Motor neuron (in vitro differentiated cells): ENCODE measurements at places on chromosomes 16 and 17.

GRCh38 chr16:84396537-84397008, 28.2 kb downstream of the ATP2C2 start:
- no peak for ATAC-seq

DNA sequence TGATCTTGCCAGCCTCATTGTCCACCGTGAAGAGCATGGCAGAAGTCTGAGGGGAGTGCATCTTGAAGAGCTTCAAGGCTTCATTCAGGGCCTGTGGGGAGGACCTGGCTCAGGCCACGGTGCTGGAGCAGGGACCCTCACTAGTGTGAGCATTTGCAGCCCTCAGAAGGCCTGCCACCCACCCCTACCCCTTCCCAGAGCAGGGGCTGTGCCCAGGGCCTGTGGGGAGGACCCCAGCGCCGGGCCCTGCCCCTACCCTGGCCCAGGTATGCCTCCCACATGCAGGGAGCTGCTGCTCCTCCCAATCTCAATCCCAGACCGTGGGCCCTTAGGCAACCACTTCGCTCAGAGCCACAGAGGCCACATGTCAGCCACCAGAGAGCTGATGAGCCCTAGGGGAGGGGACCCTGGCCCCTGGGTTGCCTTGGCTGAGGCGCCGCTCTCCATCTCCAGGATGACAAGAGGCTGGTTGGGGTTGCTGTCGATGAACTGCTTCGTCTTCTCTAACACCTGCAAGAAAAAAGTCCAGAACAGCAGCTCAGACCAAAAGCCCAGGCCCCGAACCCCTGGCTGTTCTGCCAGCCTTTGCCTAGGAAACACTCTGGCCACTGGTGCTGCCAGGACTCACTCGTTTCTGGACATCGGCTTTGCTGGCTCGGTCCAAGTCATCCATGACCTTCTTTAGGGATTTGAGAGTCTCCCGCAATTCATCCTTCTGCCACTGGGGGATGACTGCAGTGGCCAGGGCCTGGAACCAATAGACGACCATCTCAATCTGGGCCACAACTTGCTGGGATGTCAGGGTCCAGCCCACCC, 1.8 kb upstream of the EXOSC6 start:
- ATAC-seq, result no peak

- ATAC-seq, result peak; percentile 68
These were observed 22.9 kb upstream of the CORO6 start for GRCh38 chr17:29645515-29646051.

DNA sequence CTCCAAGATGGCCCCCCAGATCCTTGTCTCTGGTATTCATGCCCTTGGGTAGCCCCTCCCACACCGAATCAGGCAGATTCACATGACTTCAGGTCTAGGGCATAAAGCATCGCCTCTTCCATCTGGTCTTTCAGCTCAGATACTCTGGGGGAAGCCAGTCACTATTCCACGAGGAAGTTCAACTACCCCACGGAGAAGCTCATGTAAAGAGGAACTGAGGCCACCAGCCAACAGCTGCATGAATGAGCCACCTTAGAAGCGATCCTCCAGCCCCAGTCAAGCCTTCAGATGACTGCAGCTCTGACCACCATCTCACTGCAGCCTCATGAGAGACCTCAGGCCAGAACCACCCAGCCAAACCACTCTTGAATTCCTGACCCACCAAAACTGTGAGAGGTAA, 54.1 kb downstream of the SOCS3 start:
- no peak for ATAC-seq

- no peak for ATAC-seq
These were observed 4.1 kb downstream of the RNF167 start for GRCh38 chr17:4944163-4944553.

DNA sequence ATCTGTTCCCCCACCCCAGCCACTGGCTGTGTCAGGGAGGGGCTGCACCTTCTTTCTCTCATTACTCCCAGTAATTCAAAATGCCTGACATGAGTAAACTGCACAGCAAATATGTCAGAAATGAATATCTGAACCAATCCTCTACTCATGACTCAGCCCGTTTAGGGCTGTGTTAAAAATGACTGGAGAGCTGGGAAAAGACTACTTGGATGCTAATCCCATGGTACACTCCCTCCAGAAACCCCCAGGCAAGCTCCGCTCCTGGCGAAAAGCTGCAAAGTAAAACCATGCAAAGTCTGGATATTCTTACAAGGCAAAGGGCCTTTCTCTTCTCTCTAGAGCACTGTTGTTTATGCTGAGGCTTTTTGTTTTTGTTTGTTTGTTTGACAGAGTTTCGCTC, 448.1 kb upstream of the DYNLRB2 start:
- peak; percentile 99 for ATAC-seq

DNA sequence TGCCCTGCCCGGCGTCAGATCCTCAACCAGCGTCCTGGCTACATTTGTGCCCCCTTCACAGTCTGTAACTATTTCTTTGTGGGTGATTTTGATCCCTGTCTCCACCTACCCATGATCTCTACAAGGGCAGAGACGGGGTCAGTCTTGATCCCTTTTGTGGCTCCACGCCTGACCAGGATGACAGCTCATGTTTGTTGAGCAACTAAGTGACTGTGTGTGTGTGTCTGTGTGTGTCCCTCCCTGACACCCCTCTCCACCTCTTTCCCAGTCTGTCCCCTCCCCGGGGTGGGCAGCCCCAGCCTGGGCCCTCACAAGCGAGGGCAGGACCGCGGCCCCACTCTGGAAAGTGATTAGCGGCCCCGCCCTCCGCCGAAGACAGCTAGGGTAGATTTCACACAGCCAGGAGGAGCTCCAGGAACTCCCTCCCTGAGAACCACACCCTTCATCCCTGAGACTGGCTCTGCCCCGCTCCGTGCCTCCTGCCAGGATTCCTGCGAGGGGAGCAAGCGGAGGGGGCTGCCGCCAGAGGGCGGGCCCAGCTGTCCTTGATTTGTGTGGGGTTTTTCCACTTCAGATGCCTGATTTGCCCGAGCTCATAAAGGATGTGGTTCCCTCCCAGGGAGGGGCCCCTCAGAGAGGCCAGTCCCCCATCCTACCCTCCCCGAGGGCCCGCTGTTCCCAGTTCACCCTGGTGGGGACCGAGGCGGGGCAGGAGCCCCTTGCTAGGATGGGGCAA, 5.3 kb upstream of the HS3ST6 start:
- peak; percentile 93 for ATAC-seq

DNA sequence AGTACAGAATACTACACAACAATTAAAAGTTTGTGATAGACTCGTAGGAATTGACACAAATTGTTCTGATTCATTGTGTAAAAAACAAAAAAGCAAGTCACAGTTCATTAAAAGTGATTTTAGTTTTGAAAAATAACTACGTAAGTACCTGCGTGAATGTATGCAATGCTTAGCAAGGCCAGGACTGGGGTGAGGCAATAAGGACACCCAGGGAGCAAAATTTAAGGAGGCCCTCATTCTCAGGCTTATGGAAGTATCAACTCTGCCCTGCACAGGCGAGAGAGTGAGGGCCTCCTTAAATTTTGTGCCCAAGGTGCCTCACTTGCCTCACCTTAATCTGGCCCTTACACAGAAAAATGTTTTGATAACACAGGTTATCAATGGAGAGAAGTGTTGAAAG, 31.4 kb downstream of the NOG start:
- no peak for ATAC-seq

GRCh38 chr17:64036198-64036922, 15.9 kb upstream of the ICAM2 start:
- no peak for ATAC-seq

DNA sequence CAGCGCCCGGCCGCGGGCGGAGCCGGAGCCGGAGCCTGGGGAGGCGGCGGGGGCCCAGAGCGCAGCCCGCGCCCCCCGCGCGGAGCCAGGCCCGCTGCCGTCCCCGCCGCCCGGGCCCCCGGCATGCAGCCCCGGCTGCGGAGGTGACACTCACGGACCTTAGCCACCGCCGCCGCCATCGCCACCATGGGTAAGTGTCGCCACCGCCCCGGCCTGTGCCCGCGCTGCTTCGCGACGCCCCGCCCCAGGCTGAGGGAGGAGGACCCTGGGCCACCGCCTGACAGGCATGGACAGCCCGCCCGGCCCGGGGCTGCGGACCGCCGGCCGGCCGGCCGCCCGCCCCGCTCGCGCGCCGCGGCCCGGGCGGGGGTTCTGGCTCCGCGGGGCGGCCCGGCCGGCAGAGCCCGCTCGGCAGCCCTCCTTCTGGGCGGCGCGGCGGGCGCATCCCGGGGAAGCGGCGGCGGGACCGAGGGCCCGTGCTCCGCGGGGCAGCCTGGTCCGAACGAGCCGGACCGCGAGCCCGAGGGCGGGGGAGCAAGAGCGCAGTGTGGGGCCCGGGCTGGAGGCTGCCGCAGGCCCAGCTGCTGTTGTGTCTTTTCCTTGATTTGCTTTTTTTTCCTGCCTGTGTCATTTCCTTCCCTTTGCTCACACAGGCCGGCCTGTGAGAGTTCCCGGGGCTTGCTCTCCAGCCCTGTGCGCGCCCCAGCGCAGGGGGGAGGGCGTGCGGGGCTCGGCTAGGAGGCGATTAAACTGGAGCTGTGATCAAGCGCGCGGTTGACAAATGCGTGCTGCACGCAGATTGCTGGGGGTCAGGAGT, 565 bp downstream of the MAP3K3 start:
- peak; percentile 32 for ATAC-seq

DNA sequence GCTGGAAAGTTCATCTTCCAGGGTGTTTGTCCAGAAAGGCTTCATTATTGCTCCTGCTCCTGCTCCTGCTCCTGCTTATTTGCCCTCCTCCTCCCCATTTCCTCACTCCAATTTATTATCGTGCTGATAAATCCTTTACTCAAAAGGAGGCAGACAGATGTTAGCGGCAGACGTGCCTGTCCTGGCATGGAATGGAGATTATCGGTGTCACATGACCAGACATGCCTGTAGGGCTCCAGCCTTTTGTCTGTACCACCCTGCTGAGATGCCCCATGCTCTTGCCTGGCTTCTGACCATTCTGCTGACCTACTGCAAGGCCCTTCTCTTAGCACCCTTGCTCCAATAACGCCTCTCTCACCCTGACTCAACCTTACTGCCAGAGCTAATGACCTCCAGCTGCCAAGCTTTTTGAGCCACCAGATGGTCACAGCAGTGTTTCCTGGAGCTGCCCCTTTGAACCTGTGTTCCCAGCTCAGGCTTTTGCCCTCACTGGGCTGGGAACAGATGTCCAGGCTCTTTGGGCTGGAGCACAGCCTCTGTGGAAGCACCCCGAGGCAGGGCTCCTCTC, 12.8 kb downstream of the DNAH9 start:
- ATAC-seq, result no peak

- no peak for ATAC-seq
These were observed 108.6 kb downstream of the BANP start for GRCh38 chr16:88059701-88060386.

- no peak for ATAC-seq
These were observed 8.6 kb downstream of the DNAH17 start for GRCh38 chr17:78568494-78569115.

DNA sequence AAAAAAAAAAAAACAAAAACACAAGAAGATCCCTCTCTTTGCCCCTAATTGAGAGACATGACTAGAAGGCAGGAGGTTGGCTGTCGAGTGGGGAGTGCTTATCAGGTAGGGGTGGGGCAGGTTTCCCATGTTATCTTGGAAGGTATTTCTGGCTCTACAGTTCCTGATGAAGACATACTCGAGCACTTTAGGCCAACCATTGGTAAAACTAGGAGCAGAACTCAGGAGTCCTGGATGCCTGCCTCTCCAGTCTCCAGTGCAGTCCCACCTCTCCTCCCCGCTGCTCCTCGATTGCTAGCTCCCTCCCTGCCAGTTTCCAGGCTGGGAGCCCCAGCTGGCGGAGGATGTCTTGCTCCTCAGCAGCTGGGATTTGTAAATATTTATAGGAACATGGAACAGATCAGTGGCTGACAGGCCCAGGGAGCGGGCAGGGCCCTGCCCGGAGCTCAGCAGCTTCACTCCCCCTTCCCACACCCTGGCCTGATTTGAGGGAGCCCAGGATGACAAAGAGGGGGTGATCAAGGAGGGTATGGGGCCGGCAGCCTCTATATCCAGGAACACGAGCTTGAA, 11.4 kb upstream of the C1QL1 start:
- ATAC-seq, result peak; percentile 34

- ATAC-seq, result no peak
These were observed 262.1 kb upstream of the MAF start for GRCh38 chr16:79862601-79863000.

- peak; percentile 52 for ATAC-seq
These were observed 16.4 kb upstream of the CPSF4L start for GRCh38 chr17:73278049-73278464.
